ENCODE measurements at places on chromosomes 4 and X.
A peak's percentile ranks its signal among the peaks of the same experiment; 100 is the strongest.

DNA sequence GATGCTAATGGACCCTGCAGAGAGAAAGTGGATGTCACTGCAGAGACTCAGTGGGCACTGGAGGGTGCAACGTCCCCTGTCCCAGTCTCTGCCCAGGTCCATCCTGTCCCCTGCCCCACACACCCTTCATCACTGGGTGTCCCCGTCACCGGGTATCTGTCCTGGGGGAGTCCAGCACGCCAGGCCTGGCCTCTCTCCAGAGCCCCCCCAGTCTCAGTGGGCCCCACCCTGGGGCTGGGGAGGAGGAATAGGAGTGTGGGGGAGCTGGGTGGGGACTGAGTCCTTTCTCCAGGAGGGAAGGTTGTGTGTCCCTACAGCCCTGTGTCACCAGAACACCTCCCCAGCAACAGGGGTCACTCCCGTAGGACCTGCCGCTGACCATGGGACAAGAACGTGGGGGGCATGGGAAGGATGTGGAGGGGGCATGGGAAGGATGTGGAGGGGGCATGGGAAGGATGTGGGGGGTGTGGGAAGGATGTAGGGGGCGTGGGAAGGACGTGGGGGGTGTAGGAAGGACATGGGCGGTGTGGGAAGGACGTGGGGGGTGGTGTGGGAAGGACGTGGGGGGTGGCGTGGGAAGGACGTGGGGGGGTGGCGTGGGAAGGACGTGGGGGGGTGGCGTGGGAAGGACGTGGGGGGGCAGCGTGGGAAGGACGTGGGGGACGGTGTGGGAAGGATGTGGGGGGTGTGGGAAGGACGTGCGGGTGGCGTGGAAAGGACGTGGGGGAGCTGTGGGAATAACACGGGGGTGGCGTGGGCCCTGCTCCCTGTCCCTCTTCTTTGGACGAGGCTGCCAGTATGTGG, 21.0 kb upstream of the SPON2 start:
- DNase-seq: no peak

DNA sequence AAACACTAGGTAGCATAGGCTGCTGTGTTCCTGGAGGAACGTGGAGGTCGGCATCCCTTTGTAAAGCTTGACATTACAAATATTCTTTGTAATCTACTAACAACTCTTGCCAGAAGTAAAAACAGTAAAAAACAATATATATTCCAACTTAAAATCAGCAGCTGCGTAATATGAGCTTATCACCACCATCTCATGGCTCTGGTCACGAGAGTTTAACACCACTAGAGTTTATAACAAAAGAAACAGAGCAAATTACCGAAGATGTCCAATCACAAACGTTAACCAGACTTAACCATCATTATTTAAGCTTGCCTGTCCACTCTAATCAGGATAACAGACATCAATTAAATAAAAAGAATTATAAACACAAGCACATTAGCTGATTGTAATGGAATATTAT, 236.7 kb downstream of the PCDH7 start:
- no peak for DNase-seq

- no peak for DNase-seq
Observed at GRCh38 chrX:121579016-121579760, 531.8 kb downstream of the GLUD2 start.

- DNase-seq: no peak
Observed at GRCh38 chrX:50161127-50161526, 39.7 kb downstream of the AKAP4 start.

DNA sequence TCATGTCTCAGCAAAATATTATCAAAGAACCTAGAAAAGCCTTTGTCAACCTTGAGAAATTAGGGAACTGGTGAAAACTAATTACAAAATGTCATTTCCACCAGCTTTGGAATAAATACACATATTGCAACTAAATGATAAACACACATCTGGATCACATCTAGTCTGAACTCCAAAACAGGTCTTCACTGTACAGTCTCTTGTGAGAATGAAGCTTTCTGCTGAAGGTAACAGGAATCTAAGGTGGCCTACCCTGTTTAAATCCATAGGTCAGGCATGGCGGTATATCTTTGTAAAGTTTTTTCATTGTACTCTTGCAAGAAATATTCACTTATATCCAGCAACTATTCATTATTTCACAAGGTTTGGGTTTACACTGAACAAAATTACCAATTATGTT, 1.7 kb downstream of the SH3D19 start:
- DNase-seq: no peak

- no peak for DNase-seq
Observed at GRCh38 chr4:159444678-159445077, 341.8 kb downstream of the RAPGEF2 start.

DNA sequence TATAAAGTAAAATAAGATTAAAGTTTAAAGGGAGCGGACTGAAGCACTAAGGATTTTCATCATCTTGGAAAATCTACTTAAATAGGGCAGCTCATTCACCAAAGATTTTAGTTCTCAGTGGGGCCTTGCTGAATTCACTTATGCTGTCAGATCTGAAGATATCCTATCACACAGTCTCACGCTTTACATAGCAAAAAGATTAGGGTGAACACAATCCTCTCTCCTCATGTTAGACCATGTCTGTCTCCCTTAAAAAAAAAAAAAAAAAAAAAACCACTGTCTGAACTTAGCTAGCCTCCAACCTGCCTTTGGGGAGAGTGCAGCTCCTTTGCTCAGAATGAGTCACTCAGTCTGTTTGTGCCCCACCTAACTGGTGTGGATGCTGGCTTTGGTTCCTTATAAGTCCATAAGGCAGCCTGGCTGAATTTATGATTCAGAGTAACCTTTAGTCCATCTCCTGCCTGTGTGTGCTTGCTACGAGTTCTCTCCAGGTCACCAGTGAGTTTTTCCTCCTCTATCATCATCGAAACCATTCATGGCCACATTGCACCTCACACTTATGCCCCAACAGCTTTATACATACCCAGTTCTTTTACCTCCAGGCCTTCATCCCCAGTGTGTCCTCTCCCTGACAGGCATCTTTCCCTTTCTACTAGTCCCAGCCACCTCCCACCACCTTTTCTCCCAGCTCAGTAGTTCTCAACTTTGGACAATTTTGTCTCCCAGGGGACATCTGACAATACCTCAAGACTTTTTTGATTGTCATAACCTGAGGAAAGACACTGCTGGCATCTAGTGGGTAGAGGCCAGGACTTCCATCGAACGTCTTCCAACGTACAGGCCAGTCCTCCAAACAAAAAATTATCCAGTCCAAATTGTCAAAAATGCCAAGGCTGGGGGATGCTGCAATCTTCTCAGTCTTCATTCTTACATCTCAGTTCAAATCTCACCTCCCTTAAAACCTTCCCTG, 220.7 kb upstream of the EMCN start:
- DNase-seq: peak; percentile 69

Measured in kidney epithelial cell (primary cell).